ENCODE measurements at places on chromosomes 1 and 21.

DNA sequence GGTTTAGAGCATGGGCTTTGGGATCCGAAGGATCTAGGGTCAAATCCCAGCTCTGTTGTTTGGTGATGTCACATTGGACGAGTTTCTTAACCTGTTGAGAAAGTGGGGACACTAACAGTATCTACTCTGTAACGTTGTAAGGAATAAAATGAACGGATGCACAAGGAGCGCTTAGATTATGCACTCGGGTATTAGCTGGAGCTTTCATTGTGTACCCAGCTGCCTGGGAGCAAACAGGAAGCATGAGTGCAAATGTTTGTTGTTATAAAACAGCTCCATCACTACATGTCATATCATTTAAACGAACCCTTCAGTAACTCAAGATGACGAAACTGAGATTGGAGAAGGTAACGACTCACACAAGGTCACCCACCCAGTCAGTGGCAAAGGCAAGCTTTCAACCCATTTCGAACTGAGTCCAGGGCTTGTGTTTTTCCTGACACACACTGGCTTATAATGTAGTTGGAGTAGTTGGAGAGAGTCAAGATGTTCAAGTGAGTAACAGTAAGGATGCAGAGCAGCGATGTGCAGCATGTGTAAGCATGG lies 16.2 kb upstream of the SLC6A17 start:
- DNase-seq = no peak

DNA sequence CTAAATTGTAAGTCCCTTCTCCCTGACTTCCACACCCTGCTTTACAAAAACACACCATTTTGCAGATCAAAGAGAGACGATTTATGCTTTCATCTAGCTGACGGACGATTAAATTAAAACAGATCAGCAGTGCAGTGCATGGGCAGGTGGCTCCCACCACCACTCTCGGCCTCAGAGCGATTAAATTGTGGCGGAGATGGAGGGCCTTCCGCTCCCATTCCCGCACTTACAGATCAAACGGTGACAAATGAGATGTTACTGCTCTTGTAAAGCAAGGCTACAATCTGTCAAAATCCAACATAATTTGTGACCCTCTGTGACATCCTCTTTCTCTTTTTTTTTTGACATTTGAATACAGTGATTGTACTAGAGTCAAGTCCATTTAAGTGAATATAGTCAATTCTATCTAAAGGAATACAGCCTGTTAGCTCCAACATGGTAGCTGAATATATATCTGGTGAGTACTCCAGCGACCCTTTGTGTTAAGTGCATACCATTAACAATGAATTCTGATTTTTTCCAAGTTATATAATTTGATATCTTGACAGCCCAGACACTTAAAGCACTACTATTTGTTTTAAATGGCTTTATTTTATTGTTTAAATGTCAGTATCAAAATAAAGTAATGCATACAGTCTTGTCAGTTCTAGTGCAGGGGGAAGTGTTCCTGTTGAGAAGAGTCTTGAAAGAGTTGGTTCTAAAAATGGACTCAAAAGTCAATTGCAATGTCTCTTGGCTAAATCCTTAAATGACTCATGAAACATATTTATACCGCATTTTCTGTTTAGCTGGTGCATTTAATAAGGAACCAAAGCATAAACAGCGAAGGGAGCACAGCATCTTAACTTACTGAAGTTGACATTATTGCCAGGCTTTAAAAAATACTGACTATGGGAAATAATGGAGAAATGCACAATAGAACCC lies 109.0 kb downstream of the ESRRG start:
- DNase-seq = no peak

DNA sequence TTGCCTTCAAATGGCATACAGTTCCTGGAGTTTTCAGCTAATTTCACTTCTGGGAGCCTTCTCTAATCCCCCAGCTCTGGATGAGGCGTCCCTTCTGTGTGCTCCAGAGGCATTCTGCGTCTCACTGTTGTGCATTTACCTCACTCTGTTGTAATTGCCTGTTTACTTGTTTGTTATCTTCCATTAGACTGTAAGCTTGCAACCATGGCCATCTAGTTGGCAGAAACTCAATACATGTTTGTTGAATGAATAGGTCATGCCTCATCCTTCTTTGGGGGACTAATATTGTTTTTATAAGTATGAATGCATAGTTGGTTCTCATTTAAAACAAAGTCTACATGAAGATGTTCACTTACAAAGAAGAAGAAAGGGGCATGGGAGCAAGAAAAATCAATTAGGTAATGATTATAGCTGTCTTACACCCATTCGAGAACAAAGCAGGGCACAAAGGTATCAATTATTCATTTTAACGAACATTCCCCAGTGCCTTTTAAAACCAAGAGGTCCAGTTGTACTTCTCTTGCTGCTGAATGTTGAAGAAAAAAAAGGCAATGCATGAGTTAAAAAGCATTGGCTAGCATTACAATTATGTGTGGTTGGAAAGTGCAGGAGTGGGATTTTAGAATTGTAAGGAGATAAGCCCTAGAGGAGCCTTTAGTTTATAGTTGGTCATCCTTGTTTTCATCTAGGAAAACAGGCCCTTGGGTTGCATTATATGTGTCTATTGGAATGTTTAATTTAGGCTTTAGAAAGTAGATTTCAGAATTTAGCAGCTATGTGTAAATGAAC lies 6.0 kb downstream of the RGL1 start:
- no peak for DNase-seq

DNA sequence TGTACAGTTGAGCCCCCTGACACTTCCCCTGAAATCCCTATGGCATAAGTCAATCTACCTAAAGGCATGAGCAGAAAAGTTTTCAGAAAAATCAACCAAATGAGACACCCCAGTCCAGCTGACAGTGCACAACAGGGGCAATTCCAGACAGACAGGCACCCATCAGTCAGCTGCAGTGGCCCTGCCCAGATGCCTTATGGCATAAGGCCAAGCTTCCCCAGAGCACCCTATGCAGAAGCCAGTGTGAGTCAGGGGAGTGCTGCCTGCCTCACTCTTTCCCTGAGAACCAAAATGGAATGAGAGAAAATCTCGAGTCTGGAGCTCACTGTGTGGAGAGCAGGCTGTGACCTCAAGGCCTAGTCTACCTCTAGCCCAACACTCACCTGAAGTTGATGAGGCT lies 38.1 kb downstream of the MRAP start:
- DNase-seq = peak; percentile 58

GRCh38 chr1:103106426-103107341 lies 1.6 kb downstream of the COL11A1 start:
- DNase-seq = peak; percentile 44

- DNase-seq = no peak
Measured at GRCh38 chr1:38733761-38734160, 125.8 kb downstream of the RRAGC start.

- no peak for DNase-seq
Measured at GRCh38 chr21:17738176-17738953, 80.8 kb downstream of the C21orf91 start.

GRCh38 chr1:15975358-15975804 lies 520 bp downstream of the ZBTB17 start:
- peak; percentile 84 for DNase-seq

DNA sequence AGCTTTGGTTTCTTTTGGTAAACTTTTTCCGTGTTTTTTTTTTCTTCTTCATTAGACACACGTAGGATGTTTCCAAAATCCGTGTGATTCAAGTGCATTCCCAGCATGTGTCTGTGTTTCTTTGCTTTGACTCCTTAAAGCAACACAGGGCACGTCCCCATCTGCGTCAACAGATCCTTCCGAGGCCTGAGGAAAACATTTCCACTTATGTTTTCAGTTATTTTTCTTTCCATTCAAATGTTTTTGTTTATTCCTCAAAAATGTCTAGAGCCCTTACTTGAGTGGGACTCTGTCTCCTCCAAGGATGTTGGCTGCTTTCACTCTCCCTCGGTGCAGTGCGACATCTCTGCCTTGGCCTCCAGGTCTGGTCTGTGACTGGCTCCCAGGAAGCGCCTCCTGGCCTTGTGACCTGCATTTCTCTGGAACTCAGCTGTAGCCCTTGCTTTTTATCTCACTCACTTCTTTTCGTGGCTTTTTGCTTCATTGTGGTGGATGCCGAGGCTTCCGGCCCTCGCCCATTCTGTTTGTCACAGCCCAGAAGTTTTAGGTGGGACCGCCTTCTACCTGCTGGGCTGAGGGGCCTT lies 31.3 kb upstream of the SLC19A1 start:
- DNase-seq = no peak

GRCh38 chr1:223216531-223217205 lies 73.6 kb upstream of the TLR5 start:
- no peak for DNase-seq

GRCh38 chr1:235976490-235976889 lies 88.4 kb downstream of the NID1 start:
- no peak for DNase-seq

- no peak for DNase-seq
Measured at GRCh38 chr1:59125676-59126320, 171.1 kb upstream of the FGGY start.

DNA sequence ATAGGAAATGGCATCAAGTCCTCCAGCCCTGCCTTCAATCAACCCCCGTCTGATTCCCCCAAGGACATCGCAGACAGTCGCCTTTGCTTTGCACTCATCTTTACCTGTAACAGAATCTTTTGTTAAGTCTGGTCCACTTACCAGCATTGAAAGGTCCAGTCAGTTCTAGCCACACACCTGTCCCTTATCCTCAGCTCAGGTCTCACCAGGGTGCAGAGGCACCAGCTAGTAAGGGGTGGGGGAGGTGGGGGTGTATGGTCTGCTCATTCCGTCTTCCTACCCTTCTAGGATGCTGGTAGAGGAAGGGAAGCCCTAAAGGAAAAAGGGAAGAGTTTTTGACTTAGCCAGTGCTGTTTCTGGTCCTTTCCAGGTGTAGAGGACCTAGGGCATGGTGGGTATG lies 427.7 kb downstream of the MATN1 start:
- DNase-seq = no peak

DNA sequence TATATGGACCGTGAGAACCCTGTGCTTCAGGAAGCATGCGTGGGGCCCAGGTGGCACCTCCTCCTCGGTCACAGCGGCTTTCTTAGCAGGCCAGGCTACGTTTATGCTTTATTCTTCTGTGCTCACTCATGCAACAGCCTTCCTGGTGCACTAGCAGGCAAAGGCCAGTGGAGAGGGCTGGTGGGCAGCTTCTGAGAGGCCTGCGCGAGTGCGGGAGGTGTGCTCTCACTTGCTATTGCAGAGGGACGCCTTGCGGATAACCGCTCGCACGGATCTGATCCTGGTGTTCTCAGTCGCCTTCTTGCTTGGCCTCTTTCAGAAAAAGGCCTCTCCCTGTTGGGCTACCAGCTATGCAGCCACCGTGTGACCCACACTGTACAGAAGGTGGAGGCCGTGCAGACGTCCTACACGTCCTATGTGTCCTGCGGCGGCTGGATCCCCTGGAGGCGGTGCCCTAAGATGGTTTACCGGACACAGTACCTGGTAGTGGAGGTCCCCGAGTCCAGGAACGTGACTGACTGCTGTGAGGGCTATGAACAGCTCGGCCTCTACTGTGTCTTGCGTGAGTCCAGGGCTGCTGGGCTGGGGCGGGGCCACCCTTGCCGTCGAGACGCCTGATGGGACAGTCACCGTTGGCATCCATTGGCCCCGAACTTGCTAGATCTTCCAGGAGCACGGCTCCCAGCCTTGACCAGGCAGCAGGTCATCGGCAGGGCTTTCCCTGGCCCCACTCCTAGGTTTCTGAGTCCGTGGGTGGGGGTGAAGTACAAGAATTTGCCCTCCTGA lies 4.8 kb downstream of the UMODL1 start:
- DNase-seq = no peak

- no peak for DNase-seq
Measured at GRCh38 chr1:32881871-32882850, 4.1 kb upstream of the HPCA start.

Measured in head of caudate nucleus (tissue), 42 donors.